Smooth muscle cell of the pulmonary artery (primary cell): ENCODE measurements at places on chromosomes 1 and 21. TPM values are rescaled to one million over a fixed set of nuclear protein-coding genes. Genes with fewer than 3 reads are reported as not detected.

AIM2 gene
- not detected in 2 replicates for total RNA-seq

HES3 gene
- not detected in 2 replicates for total RNA-seq

GPR61 gene
- 0.13 TPM in 1 of 2 replicates, not detected in the other for total RNA-seq

MTARC1 gene
- total RNA-seq: 1.6 and 1.7 TPM in 2 replicates
